HFFc6 (cell line): ENCODE measurements at places on chromosomes 4 and X. TPM values are rescaled to one million over a fixed set of nuclear protein-coding genes. Genes with fewer than 3 reads are reported as not detected.

- no peak overlapping the region for H3K27ac ChIP-seq
- no peaks in the 10 kb centered on the region for H3K36me3 ChIP-seq
- DNase-seq = no peak
- peaks cover 65% of the 10 kb centered on the region for H3K4me1 ChIP-seq
Measured at GRCh38 chr4:74536557-74536956, 91.6 kb downstream of the AREG start.

- H3K27ac ChIP-seq = peak overlapping the region; percentile 100
- H3K27me3 ChIP-seq = no peaks in the 10 kb centered on the region; the same call in 1 of the 2 replicates
- no peaks in the 10 kb centered on the region for H3K36me3 ChIP-seq
Measured at GRCh38 chrX:48958635-48959094, 1.3 kb upstream of the OTUD5 start.

DNA sequence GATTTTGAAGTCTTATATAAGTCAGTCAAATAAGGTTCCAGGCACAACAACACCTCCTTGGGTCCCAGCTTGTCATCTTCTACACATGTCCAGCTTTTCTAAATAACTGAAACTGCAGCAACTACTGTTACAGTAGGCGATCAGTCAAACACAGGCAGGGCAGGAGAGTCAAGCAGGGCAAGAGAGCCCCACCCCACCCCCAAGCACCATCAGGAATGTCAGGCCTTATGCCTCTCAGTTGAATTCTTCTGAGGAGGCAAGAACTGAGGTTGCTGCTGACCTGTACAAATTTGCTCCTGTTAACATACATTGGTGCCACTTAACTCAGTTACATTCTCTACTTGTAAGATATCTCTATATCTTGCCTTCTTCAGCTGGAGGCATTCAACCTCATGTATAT lies 608.8 kb upstream of the PCDH10 start:
- H3K4me3 ChIP-seq = no peak overlapping the region
- no peak overlapping the region for H3K27ac ChIP-seq
- no peaks in the 10 kb centered on the region for H3K4me1 ChIP-seq
- H3K27me3 ChIP-seq = no peaks in the 10 kb centered on the region

DNA sequence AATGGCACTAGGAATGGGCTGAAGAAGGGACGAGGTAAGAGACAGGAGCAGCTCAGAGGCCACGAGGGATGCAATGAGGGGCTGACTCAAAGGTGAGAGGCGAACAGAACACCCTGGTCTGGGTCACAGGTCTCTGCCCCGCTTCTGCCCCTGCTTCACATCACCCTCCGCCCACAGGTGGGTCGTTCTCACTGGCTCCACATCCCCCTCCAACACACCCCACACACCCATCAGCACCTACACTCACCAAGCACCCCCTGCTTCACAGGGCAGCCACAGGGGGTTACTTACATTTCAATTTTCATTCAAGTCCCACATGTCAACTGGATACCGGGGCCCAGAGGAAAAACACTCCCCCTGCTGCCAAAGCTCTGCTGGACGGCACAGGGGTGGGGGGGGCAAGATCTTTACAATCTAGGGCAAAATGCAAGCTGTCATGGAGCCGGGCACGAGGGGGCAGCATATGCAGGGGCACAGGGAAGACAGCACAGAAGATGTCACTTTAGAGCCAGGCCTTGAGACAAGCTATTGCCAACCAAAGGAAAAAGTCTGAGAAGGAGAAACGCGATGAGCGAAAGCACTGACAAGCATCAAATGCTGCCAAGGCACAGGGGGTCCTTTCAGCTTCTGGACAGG lies 94.0 kb downstream of the AFAP1 start:
- H3K4me1 ChIP-seq = peaks cover 97% of the 10 kb centered on the region
- DNase-seq = no peak

Gene OGT
- total RNA-seq = 59.5 to 65.1 TPM (median 61.4 TPM) in 3 replicates

Gene IL2RG
- 0.43 TPM in 1 of 3 replicates, not detected in the others for total RNA-seq

Gene OPHN1
- total RNA-seq = 8.4 to 12.5 TPM (median 8.9 TPM) in 3 replicates

GRCh38 chr4:108592674-108592986 lies 27.7 kb upstream of the RPL34 start:
- H3K27me3 ChIP-seq = no peaks in the 10 kb centered on the region; the same call in 1 of the 2 replicates
- H3K27ac ChIP-seq = peak overlapping the region; percentile 74
- H3K4me3 ChIP-seq = no peak overlapping the region
- H3K4me1 ChIP-seq = peaks cover 29% of the 10 kb centered on the region
- DNase-seq = no peak

DNA sequence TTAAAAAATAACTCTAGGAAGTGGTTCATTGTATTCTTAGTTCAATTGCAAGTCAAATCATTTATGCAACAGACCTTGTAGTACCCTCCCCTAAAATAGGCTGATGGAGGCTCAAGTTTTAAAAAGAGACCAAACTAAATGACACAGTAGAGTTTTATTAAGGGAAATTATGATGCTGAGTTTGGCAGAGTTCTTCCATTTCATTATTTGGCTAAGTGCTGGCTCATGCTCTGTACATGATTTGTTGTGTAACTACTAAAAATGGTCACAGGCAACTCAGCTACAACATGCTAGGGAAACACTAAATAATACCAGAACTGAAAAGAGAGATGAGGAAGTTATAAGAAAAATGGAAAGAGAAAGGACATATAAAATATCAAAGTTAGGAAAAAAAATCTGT lies 96.1 kb upstream of the TFDP3 start:
- H3K4me1 ChIP-seq = no peaks in the 10 kb centered on the region
- no peak overlapping the region for H3K27ac ChIP-seq
- peaks cover 3% of the 10 kb centered on the region; the same call in 1 of the 2 replicates for H3K27me3 ChIP-seq
- no peak for DNase-seq
- H3K36me3 ChIP-seq = no peaks in the 10 kb centered on the region
- H3K4me3 ChIP-seq = no peak overlapping the region

DNA sequence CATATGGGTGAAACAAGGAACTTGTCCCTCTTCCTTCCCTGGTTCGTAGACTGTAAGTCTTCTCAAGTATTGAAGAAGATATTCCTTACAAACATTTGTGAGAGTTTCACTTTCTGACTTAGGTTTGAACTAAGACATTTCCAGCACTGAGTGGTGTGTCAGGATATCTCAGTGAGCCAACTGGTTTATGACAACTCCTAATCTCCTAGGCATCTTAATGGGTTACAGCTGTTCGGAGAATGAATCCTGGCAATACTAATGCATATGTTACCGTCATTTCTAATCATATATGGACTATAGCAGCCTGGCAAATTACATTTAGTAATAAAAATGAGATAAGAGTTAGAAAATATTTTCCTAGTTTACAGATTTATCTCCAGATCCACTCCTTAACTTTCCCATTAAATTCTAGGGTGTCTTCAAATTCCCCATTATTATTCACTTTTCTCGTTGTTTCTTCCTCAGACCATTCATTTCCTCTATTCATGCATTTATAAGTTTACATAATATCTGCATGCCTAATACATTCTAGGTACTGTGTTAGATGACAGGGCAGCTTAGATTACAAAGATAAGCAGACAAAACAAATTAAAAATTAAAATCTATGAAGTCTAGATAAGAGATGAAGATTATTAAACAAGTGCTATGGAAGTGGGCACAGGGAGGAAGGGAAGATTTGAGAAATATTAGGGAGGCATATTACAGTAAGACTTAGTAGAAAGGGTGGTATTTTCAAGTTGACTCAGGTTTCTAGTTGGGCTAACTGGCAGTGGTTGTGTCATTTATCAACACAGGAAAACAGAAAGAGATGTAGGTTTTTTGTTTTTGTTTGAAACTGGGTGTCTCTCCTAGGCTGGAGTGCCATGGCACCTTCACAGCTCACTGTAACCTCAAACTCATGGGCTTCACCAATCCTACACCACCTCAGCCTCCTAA lies 173.9 kb downstream of the WDFY3 start:
- H3K27me3 ChIP-seq = no peaks in the 10 kb centered on the region; the same call in 1 of the 2 replicates
- peaks cover 17% of the 10 kb centered on the region for H3K4me1 ChIP-seq
- H3K36me3 ChIP-seq = peaks cover 28% of the 10 kb centered on the region
- peak overlapping the region; percentile 43 for H3K4me3 ChIP-seq
- H3K27ac ChIP-seq = peak overlapping the region; percentile 67
- DNase-seq = peak; percentile 62

DNA sequence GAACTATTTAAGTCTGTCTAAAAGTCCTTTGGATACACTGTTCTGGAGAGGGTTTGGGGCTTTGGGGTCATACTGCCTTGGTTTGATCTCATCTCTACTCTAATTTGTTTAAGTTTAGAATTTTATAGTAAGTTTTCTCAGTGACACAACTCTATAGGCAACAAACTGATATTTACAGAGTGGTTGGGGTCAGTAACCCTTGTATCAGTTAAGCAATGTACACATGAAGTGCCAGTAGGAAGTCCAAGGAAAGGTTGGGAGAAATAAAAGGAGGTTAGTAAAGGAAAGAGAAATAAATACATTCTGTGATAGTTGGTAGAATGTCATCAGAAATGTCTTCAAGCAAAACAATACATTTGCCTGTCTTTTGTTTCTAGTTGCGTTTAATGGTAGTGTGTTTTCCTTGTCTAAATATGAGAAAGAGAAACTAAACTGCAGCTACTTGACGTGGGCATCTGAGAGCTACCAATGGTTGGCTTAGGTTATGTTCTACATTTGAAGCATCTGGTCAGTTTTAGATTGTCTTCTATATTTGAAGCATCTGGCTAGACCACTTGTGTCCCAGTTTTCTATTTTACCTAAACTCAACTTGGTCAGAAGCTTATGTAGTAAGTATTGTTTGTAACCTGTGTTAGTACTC lies 6.9 kb downstream of the ATP7A start:
- no peak overlapping the region for H3K4me3 ChIP-seq
- no peaks in the 10 kb centered on the region; the same call in 1 of the 2 replicates for H3K27me3 ChIP-seq
- no peaks in the 10 kb centered on the region for H3K36me3 ChIP-seq
- no peak for DNase-seq
- H3K4me1 ChIP-seq = peaks cover 10% of the 10 kb centered on the region
- no peak overlapping the region for H3K27ac ChIP-seq

Gene ADH7
- total RNA-seq = not detected in 2 replicates

DNA sequence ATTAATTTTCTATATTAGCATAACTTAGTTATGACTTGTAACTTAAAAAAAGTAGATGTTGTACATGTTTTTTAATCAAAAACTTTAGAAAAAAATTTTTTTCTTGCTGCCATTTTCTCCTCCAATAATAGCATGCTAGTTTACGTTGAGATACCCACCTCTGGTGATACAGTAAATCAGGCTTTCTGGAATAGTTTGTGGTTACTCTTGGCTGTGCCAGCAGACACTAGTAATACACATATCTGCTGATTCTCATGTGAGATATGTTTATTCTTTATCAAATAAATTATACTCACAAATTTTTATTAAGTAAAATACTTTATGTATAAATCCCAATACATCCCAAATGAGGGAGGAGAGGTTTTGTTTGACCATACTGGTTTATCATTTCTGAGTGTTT lies 117.3 kb downstream of the KLHL8 start:
- H3K36me3 ChIP-seq = peaks cover 21% of the 10 kb centered on the region
- peaks cover 2% of the 10 kb centered on the region; the same call in 1 of the 2 replicates for H3K27me3 ChIP-seq
- H3K27ac ChIP-seq = peak overlapping the region; percentile 90

DNA sequence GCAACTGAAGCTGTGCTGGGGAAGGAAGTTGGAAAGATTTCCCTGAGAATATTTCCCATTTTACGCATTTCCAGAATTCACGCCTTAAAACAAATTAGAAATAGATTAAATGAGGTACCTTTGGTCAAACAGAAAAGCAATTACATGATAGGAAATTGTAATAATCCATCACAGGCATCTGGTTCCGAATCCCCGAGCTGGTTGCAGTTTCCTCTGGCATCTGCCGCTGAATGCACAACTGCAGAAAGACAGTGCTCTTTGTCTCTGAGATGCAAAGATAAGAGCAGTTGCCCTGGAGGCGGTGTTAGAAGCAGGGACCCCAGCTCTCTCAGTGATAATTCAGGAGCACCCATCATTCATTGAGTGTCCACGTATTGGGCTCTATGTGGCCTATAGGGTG lies 224.4 kb downstream of the LDB2 start:
- no peak for DNase-seq
- H3K27me3 ChIP-seq = peaks cover 7% of the 10 kb centered on the region
- H3K27ac ChIP-seq = no peak overlapping the region
- peaks cover 22% of the 10 kb centered on the region for H3K4me1 ChIP-seq
- peaks cover 9% of the 10 kb centered on the region for H3K36me3 ChIP-seq

- H3K27me3 ChIP-seq = no peaks in the 10 kb centered on the region
- H3K36me3 ChIP-seq = no peaks in the 10 kb centered on the region
- no peak for DNase-seq
- no peak overlapping the region for H3K27ac ChIP-seq
Measured at GRCh38 chrX:88437563-88437962, 309.5 kb upstream of the CPXCR1 start.

Gene LGI2
- total RNA-seq = not detected in 3 replicates

Gene FAM236C
- total RNA-seq = not detected in 3 replicates

- H3K27me3 ChIP-seq = 0 out of 2 replicates have a peak, but pooled peaks cover 2% of the 10 kb centered on the region
- H3K4me3 ChIP-seq = no peak overlapping the region
- no peaks in the 10 kb centered on the region for H3K4me1 ChIP-seq
- H3K36me3 ChIP-seq = no peaks in the 10 kb centered on the region; the same call in 1 of the 2 replicates
Measured at GRCh38 chr4:141871086-141871770, 234.8 kb downstream of the IL15 start.

- H3K27ac ChIP-seq = no peak overlapping the region
- no peaks in the 10 kb centered on the region for H3K4me1 ChIP-seq
- no peaks in the 10 kb centered on the region; the same call in 1 of the 2 replicates for H3K27me3 ChIP-seq
- DNase-seq = no peak
Measured at GRCh38 chr4:101050088-101050836, 297.1 kb downstream of the PPP3CA start.

Gene MSX1
- total RNA-seq = 6.0 to 8.6 TPM (median 6.3 TPM) in 3 replicates

- no peaks in the 10 kb centered on the region for H3K36me3 ChIP-seq
- H3K4me1 ChIP-seq = no peaks in the 10 kb centered on the region
Measured at GRCh38 chr4:62360156-62360545, 1160.0 kb downstream of the ADGRL3 start.

DNA sequence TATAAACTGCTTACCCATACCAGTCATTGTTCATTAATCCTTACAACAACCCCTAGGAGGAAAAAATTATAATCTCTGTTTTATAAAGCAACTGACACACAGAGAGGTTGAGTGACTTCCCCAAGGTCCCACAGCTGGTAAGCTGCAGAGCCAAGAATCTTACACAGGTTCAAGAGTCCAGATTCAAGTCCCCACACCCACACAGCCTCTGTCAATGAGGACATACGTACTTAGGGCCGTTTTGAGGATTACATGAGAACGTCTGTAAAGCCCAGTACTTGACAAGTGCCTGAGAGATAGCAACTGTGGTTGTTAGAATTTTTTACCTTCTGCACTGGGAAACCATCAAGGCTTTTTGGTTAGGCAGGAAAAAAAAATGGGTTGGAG lies 556 bp upstream of the SLC25A43 start:
- DNase-seq = no peak
- peak overlapping the region; percentile 84 for H3K4me3 ChIP-seq
- H3K36me3 ChIP-seq = no peaks in the 10 kb centered on the region
- peak overlapping the region; percentile 82 for H3K27ac ChIP-seq
- no peaks in the 10 kb centered on the region; the same call in 1 of the 2 replicates for H3K27me3 ChIP-seq

- no peak overlapping the region for H3K27ac ChIP-seq
- no peaks in the 10 kb centered on the region for H3K36me3 ChIP-seq
- no peak for DNase-seq
- H3K4me3 ChIP-seq = no peak overlapping the region
- peaks cover 11% of the 10 kb centered on the region for H3K27me3 ChIP-seq
- H3K4me1 ChIP-seq = no peaks in the 10 kb centered on the region
Measured at GRCh38 chr4:78424461-78424860, 127.1 kb upstream of the ANXA3 start.
